ENCODE measurements at places on chromosomes 6 and 20.

- H3K4me3 ChIP-seq = no peak overlapping the region
- no peak overlapping the region for H3K27ac ChIP-seq
- H3K4me1 ChIP-seq = peaks cover 11% of the 10 kb centered on the region
- no peaks in the 10 kb centered on the region for H3K27me3 ChIP-seq
- peaks cover 34% of the 10 kb centered on the region for H3K36me3 ChIP-seq
Observed at GRCh38 chr20:59985164-59985563, 26.9 kb downstream of the CDH26 start.

- H3K27me3 ChIP-seq = no peaks in the 10 kb centered on the region
- peaks cover 37% of the 10 kb centered on the region for H3K36me3 ChIP-seq
- no peak overlapping the region for H3K27ac ChIP-seq
- no peak for ATAC-seq
- no peak overlapping the region for H3K4me3 ChIP-seq
Observed at GRCh38 chr6:42599558-42599957, 35.7 kb downstream of the UBR2 start.

GRCh38 chr20:2524709-2525506 is 11.5 kb upstream of the TMC2 start:
- H3K4me3 ChIP-seq = peak overlapping the region; percentile 95
- peaks cover 29% of the 10 kb centered on the region for H3K4me1 ChIP-seq
- H3K27ac ChIP-seq = peak overlapping the region; percentile 93

- no peak overlapping the region for H3K4me3 ChIP-seq
- peaks cover 20% of the 10 kb centered on the region for H3K4me1 ChIP-seq
- ATAC-seq = no peak
- H3K27me3 ChIP-seq = peaks cover 23% of the 10 kb centered on the region
- no peaks in the 10 kb centered on the region for H3K36me3 ChIP-seq
Observed at GRCh38 chr20:37898233-37899104, 4.5 kb upstream of the VSTM2L start.

DNA sequence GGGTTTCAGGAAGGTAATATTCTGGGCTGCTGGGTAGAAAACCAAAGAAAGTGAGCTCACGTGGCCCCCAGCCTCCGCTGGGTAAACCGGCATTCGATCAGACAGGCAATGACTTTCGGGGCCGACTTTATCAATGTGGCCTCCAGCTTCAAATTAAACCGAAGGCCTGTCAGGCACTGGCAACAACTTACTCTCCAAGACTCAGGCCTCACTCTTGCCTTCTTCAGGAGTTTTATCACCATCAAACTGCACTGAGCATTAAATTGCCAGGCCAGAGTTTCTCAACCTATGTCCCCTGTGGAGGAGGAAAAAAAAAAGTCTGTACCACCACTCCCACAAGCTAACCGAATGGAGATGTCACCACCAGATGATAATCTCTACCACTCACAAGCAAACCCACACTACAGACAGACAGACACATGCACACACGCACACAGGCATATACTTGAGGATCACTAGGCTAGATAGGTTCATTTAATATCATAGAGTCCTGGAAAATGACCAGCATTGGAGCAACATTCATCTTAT is 1.1 kb upstream of the MBOAT1 start:
- no peak for ATAC-seq
- peak overlapping the region; percentile 75 for H3K27ac ChIP-seq
- no peaks in the 10 kb centered on the region for H3K36me3 ChIP-seq
- no peaks in the 10 kb centered on the region for H3K27me3 ChIP-seq
- peaks cover 22% of the 10 kb centered on the region for H3K4me1 ChIP-seq

DNA sequence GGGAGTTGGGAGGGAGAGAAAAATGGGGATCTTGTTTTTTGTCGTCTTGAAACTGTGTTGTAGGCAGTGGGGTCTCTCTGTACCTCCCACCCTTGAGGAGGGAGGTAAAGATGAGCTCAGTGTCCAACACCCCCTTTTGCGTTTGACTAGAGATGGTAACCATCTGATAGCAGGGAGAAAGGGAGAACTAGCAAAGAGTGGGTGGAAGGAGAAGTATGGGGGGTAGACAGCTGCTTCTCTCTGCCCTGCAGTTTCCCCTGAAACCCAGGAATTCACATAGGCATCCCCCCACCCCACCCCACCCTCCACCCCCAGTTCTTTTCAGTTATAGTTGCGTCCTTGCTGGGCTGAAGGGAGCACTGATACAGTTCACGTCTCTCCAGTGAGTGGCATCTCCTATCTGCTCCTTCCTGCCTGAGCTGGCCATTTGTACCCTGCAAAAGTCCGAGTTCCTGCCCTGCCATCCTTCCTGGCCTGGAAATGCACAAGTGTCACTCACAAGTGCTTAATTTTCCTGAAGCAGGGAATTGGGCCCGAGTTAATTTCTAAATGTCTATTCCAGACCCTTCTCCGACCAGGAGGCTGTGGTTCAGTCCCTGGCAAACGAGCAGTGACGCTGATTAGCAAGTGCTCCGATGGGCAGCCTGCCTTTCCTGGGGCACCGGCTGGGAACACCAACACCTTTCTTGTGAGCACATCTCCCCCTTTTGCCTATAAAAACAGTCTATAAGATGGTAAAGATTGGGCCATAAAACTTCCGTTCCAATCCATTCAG is 1.5 kb downstream of the SIRPA start:
- H3K27me3 ChIP-seq = no peaks in the 10 kb centered on the region
- peak; percentile 44 for ATAC-seq
- H3K4me3 ChIP-seq = peak overlapping the region; percentile 98
- H3K4me1 ChIP-seq = peaks cover 78% of the 10 kb centered on the region
- peaks cover 52% of the 10 kb centered on the region for H3K36me3 ChIP-seq

DNA sequence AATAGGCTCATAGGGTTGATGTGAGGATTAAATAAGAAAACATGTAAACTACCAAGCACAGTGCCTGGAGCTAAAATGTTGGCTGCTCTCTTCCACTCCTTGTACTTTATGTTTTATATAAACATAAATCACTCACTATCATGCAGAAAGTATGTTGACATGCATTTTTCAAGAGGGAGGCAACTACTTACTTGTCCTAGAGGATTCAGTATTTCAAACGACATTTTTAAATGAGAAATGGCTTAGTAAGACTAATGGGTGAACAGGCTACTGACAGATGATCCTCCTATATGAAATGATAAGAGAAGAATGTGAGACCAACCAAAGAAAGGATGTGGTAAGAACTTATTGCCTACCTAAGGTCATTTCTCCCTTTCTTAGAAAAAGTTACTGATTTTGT is 21.0 kb downstream of the LATS1 start:
- no peak overlapping the region for H3K27ac ChIP-seq
- peaks cover 14% of the 10 kb centered on the region for H3K36me3 ChIP-seq
- ATAC-seq = no peak
- no peaks in the 10 kb centered on the region for H3K27me3 ChIP-seq
- H3K4me1 ChIP-seq = peaks cover 3% of the 10 kb centered on the region

DNA sequence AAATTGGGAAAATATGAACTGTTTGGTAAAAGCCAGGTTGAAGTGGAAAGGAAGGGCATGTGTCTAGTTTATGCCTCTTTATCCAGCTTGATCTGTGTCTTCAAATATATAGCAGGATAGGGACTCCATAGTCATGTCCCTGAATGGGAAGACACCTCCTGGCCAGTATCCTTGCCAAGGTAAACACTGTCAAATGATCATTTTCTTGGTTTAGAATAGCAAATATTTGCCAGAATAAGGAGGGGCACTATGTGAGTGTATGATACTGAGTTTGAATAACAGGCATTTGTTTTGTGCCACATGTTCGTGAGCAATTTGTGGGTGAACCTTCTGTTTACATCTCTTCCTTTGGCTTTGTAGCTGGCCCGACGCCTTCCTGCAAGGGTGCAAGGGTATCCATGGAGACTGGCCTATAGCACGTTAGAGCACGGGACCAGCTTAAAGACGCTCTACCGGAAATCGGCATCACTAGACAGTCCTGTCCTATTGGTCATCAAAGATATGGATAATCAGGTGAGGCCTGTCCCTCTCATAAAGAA is 34.2 kb upstream of the HINT3 start:
- peaks cover 44% of the 10 kb centered on the region for H3K36me3 ChIP-seq
- no peak overlapping the region for H3K4me3 ChIP-seq
- H3K27ac ChIP-seq = no peak overlapping the region
- H3K27me3 ChIP-seq = no peaks in the 10 kb centered on the region
- ATAC-seq = no peak

- peak; percentile 52 for ATAC-seq
- H3K36me3 ChIP-seq = peaks cover 10% of the 10 kb centered on the region
- H3K4me3 ChIP-seq = peak overlapping the region; percentile 85
- H3K4me1 ChIP-seq = peaks cover 61% of the 10 kb centered on the region
- H3K27ac ChIP-seq = peak overlapping the region; percentile 92
- H3K27me3 ChIP-seq = peaks cover 16% of the 10 kb centered on the region
Observed at GRCh38 chr6:37536491-37537190, 36.9 kb upstream of the CCDC167 start.

DNA sequence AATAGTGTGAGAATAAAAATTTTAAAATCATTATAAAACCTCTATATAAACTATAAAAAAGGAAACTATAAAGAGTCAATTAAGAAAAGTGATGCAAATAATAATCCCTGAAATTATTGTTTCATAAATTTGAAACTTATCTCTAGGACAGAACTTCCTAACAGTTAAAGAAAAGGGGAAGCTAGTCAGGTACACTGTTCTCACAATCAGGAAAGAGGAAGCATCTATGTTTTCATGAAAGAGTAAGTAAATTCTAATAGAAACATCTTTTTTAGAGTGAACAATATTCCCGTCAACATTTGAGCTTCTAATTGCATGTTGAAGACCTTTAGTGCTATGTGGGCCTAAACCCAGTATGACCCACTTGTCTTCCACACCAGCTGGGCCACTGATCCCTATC is 1.2 kb upstream of the ADGRF1 start:
- no peak for ATAC-seq
- no peak overlapping the region for H3K4me3 ChIP-seq
- peaks cover 6% of the 10 kb centered on the region for H3K4me1 ChIP-seq

- no peaks in the 10 kb centered on the region for H3K36me3 ChIP-seq
- peak overlapping the region; percentile 57 for H3K4me3 ChIP-seq
- H3K4me1 ChIP-seq = peaks cover 89% of the 10 kb centered on the region
- peak overlapping the region; percentile 92 for H3K27ac ChIP-seq
Observed at GRCh38 chr6:14635934-14636591, 518.5 kb downstream of the CD83 start.

GRCh38 chr20:17783671-17784070 is 83.9 kb downstream of the BANF2 start:
- H3K4me3 ChIP-seq = no peak overlapping the region
- ATAC-seq = no peak
- H3K27me3 ChIP-seq = no peaks in the 10 kb centered on the region
- no peak overlapping the region for H3K27ac ChIP-seq
- peaks cover 7% of the 10 kb centered on the region for H3K4me1 ChIP-seq

GRCh38 chr6:4518506-4518905 is 257.7 kb upstream of the CDYL start:
- ATAC-seq = no peak
- peaks cover 34% of the 10 kb centered on the region for H3K27me3 ChIP-seq
- no peaks in the 10 kb centered on the region for H3K36me3 ChIP-seq
- H3K4me3 ChIP-seq = no peak overlapping the region
- no peaks in the 10 kb centered on the region for H3K4me1 ChIP-seq

GRCh38 chr20:54290636-54291035 is 82.7 kb downstream of the PFDN4 start:
- no peaks in the 10 kb centered on the region for H3K36me3 ChIP-seq
- H3K4me3 ChIP-seq = no peak overlapping the region
- H3K27me3 ChIP-seq = no peaks in the 10 kb centered on the region
- ATAC-seq = no peak
- H3K27ac ChIP-seq = no peak overlapping the region

- H3K36me3 ChIP-seq = no peaks in the 10 kb centered on the region
- H3K4me1 ChIP-seq = no peaks in the 10 kb centered on the region
- no peak for ATAC-seq
- no peak overlapping the region for H3K4me3 ChIP-seq
Observed at GRCh38 chr20:8487696-8488095, 355.6 kb downstream of the PLCB1 start.

GRCh38 chr6:144289006-144289405 is 3.9 kb downstream of the UTRN start:
- H3K27me3 ChIP-seq = peaks cover 32% of the 10 kb centered on the region
- H3K27ac ChIP-seq = no peak overlapping the region
- H3K4me3 ChIP-seq = no peak overlapping the region
- no peak for ATAC-seq
- no peaks in the 10 kb centered on the region for H3K36me3 ChIP-seq
- peaks cover 27% of the 10 kb centered on the region for H3K4me1 ChIP-seq

DNA sequence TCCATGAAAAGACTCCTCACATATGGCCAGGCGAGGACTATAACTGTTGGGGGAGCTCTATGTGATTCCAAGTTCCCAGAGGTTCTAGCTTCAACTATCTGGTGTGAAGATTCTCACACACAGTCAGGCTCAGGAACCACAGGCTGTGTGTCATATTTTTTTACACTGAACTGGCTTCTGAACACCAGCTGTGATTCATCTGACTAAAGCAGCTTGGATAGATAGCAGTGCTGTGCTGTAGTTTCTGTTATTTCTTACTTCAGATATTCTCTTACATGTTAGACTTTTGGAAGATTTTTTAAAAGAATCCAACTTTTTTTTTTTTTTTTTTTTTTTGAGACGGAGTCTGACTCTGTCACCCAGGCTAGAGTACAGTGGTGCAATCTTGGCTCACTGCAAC is 140.7 kb upstream of the MCHR2 start:
- ATAC-seq = no peak
- no peaks in the 10 kb centered on the region for H3K4me1 ChIP-seq
- no peaks in the 10 kb centered on the region for H3K36me3 ChIP-seq
- H3K27me3 ChIP-seq = no peaks in the 10 kb centered on the region
- no peak overlapping the region for H3K27ac ChIP-seq

- ATAC-seq = no peak
- H3K4me3 ChIP-seq = no peak overlapping the region
- no peak overlapping the region for H3K27ac ChIP-seq
Observed at GRCh38 chr6:124420116-124420840, 542.0 kb upstream of the RNF217 start.

- H3K4me3 ChIP-seq = no peak overlapping the region
- H3K27me3 ChIP-seq = peaks cover 22% of the 10 kb centered on the region
- no peak overlapping the region for H3K27ac ChIP-seq
- no peak for ATAC-seq
Observed at GRCh38 chr20:23868321-23868720, 11.2 kb downstream of the CST5 start.

- H3K4me1 ChIP-seq = peaks cover 31% of the 10 kb centered on the region
- H3K27ac ChIP-seq = no peak overlapping the region
- no peak for ATAC-seq
- H3K27me3 ChIP-seq = peaks cover 29% of the 10 kb centered on the region
Observed at GRCh38 chr6:28401172-28401571, 1.6 kb upstream of the ZSCAN12 start.

GRCh38 chr6:90202156-90202555 is 94.5 kb downstream of the BACH2 start:
- no peaks in the 10 kb centered on the region for H3K27me3 ChIP-seq
- peak overlapping the region; percentile 77 for H3K27ac ChIP-seq
- H3K36me3 ChIP-seq = peaks cover 52% of the 10 kb centered on the region
- peaks cover 23% of the 10 kb centered on the region for H3K4me1 ChIP-seq
- H3K4me3 ChIP-seq = peak overlapping the region; percentile 49

GRCh38 chr6:129597023-129597713 is 112.8 kb downstream of the ARHGAP18 start:
- no peak overlapping the region for H3K27ac ChIP-seq
- no peak overlapping the region for H3K4me3 ChIP-seq
- no peaks in the 10 kb centered on the region for H3K4me1 ChIP-seq

All from stimulated activated memory B cell treated with anti-CD40 and anti-IgM and Interleukin-4, amounts not matched to agents 10 μg/mL and 1 μg/mL and 100 μg/mL, for 72 hours (primary cell).